ENCODE measurements at places on chromosomes 16 and 17.
A peak's percentile ranks its signal among the peaks of the same experiment; 100 is the strongest.

GRCh38 chr17:68324114-68324513 lies 32.8 kb downstream of the ARSG start:
- DNase-seq, result no peak

- DNase-seq, result no peak
Observed at GRCh38 chr16:56295059-56295665, 103.9 kb downstream of the GNAO1 start.

- no peak for DNase-seq
Observed at GRCh38 chr17:8142887-8143580, 9.2 kb downstream of the PER1 start.

GRCh38 chr17:81333616-81334368 lies 38.7 kb upstream of the SLC38A10 start:
- DNase-seq, result no peak

- peak; percentile 75 for DNase-seq
Observed at GRCh38 chr16:48117217-48118105, 38.3 kb downstream of the ABCC12 start.

Data from hematopoietic multipotent progenitor cell treated with erythropoietin and hydrocortisone succinate and interleukin-3 and kit ligand, for 6 days (in vitro differentiated cells).